NCI-H2171 treated with DMSO at 0.1 percent for 48 hours (cell line): ENCODE measurements at places on chromosomes 6 and 20.

- DNase-seq, result no peak
These were observed 64.6 kb downstream of the ZC2HC1B start for GRCh38 chr6:143928853-143929252.

GRCh38 chr6:145626857-145627256 lies 108.5 kb downstream of the EPM2A start:
- no peak for DNase-seq

DNA sequence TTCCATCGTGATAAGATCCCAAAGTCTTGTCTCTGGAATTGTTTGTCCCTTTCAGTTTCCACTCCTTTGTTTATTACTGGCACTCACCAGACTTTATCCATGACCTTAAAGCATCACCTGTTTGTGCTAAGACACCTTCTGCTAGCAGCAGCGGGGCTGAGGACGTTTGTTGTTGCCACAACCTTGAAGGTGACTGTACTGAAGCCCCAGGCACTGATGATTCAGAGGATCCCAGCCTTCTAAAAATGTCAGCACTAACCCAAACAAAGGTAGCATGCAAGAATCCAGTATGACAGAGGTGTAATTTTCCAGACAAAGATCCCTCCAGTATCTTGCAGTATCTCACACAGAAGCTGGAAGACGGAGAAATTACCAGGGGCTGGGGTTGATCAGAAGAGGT lies 28.9 kb upstream of the SMIM8 start:
- DNase-seq, result no peak

DNA sequence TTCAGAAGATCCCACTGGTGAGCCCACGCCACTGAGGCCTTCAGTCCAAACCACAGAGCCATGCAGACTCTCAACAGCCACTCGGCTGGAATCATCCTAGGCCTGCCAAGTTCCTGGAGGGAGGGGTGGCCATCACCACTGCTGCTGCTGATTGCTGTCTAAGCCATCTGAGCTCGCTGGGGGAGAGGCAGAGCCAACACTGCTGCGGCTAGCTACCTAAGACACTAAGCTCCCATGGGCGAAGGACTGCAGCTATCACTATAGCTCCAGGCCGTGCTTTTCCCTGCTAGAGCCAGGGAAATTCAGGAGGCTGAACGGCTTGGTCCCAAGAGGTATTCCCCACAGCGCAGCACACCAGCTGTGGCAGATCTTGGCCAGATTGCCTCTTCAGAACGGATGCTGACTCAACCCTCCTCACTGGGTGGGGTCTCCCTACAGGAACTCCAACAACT lies 73.6 kb downstream of the TBC1D32 start:
- DNase-seq, result peak; percentile 82

DNA sequence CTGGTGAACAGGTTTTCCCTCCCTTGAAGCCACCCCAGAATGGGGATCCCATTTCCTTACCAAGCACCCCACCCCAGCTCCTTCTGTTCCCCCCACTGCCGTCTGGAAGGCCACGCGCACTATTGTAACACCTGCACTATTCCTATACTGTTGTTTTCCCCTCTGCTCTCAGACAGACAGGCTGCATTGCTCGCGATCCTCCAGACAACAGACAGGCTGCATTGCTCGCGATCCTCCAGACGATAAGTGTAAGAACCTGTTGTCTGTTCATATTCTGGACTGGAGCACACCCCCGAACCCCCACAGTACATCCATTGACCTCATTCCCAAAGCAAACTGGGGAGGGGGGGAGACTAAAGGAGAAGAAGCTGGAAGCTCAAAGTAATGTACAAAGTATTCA lies 72.7 kb downstream of the LY86 start:
- peak; percentile 90 for DNase-seq

DNA sequence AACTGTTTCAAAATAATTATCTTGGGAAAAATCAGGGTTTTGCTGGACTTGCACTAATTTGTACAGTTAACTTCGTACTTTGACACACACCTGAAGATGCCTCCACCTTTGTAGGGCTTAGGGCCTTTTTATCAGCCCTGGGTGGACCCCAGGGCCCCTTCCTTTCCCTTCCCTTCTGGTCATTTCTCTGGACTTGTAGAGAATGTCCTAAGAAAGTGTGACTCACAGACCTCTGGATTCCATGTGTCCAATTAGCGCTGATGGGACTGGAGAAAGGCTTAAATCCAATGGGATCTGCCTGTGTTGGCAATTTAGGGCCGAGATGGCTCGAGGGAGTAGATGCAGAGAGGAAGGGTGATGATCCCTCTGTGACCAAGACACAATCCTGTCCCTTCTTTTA lies 9.3 kb downstream of the TRIM15 start:
- DNase-seq, result no peak

- no peak for DNase-seq
These were observed 594.9 kb downstream of the PHF3 start for GRCh38 chr6:64230530-64230929.
